ENCODE measurements at places on chromosomes 5 and 9.

- no peak for DNase-seq
Observed at GRCh38 chr5:24788829-24789514, 144.2 kb upstream of the CDH10 start.

- DNase-seq = no peak
Observed at GRCh38 chr5:115571441-115571878, 26.9 kb upstream of the FEM1C start.

DNA sequence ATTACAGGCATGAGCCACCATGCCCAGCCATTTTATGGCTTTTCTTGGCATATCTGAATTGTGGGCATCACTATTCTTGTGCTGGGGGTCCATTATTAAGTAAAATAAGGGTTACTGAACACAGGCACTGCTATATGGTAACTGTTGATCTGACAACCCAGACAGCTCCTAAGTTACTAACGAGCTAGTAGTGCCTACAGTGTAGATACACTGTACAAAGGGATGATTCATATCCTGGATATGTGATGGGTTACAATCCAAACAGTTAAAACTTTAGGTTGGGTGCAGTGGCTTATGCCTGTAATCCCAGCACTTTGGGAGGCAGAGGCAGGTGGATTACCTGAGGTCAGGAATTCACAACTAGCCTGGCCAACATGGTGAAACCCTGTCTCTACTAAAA, 4.3 kb downstream of the CD14 start:
- no peak for DNase-seq

DNA sequence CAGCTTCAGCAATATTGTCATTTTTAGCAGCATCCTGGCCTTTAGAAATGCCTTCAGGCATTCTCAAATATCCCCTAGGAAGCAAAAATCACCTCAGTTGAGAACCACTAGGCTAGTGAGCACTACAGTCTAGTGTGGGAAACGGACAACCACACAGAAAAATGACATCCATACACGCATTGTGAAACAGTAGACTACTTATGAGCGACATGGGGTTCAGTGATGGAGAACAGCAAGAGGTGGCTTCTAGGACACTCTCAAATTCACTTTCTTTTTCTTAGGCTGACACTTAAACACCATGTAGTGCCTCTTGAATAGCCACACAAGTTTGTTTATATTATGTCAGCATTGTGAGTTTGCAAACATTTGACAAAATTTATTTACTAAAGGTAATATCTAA, 203.0 kb downstream of the KDM4C start:
- DNase-seq = no peak

DNA sequence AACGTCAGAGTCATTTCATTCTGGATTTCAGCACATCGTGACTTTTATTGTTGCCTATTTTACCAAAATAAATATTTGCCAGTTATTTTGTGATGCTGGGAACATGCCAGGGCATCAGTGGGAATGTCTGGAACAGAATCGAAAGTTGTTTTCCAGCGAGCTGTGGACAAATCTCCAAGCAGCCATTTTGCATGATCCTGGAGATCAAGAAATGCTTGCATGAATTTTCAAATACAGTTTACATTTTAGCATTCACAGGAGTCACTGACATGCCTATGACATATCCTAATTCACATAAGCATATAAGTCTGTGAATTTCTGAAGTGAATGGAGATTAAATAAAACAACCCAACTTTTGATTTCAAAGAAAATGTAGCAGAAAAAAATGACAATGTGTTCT, 119.4 kb downstream of the VCAN start:
- DNase-seq = peak; percentile 23

Measured in NCI-H2081 (cell line).